Renal pelvis (tissue), 12 donors: ENCODE measurements at places on chromosomes 16 and 17. TPM values are rescaled to one million over a fixed set of nuclear protein-coding genes. Genes with fewer than 3 reads are reported as not detected.
A peak's percentile ranks its signal among the peaks of the same experiment; 100 is the strongest.

AURKB gene
- 31.9 TPM for polyA plus RNA-seq

CACNG3 gene
- not detected for polyA plus RNA-seq

CTF1 gene
- polyA plus RNA-seq: 7.5 TPM

MT1M gene
- not detected for polyA plus RNA-seq

TMEM238L gene
- 3.3 TPM for polyA plus RNA-seq

CIBAR2 gene
- 0.36 TPM for polyA plus RNA-seq

SCARF1 gene
- 9.9 TPM for polyA plus RNA-seq

PHKB gene
- polyA plus RNA-seq: 65.9 TPM

OSGIN1 gene
- polyA plus RNA-seq: 1.0 TPM

ASGR1 gene
- 8.1 TPM for polyA plus RNA-seq

CA10 gene
- 12.0 TPM for polyA plus RNA-seq

TPSB2 gene
- 0.19 TPM for polyA plus RNA-seq

TERB1 gene
- 0.18 TPM for polyA plus RNA-seq

OTOP2 gene
- not detected for polyA plus RNA-seq

GRCh38 chr17:44348234-44348987 is 3.3 kb downstream of the GRN start:
- no peak for DNase-seq

- no peak for DNase-seq
Measured at GRCh38 chr16:10519929-10520868, 60.2 kb downstream of the EMP2 start.

GRCh38 chr16:20897253-20897897 is 2.8 kb downstream of the DCUN1D3 start:
- no peak for DNase-seq

DNA sequence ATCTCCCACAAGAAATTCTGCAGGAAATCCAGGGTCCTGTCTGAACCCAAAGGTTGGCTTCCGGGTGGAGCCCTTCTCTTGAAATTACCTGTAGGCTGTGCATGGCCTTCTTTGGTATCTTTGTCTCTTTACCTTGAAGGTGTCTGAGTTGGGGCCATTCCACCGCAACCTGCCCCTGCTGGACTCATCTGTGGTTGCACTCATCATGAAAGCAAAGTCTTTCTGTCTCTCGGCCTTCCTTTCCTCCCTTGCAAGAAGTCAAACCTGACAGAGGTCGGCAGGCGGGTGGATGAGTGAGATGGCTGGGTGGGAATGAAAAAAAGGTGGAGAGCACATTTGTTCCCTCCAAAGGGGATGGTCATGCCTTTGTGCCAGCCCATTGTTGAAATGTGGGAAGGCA is 25.1 kb downstream of the SALL1 start:
- no peak for DNase-seq

DNA sequence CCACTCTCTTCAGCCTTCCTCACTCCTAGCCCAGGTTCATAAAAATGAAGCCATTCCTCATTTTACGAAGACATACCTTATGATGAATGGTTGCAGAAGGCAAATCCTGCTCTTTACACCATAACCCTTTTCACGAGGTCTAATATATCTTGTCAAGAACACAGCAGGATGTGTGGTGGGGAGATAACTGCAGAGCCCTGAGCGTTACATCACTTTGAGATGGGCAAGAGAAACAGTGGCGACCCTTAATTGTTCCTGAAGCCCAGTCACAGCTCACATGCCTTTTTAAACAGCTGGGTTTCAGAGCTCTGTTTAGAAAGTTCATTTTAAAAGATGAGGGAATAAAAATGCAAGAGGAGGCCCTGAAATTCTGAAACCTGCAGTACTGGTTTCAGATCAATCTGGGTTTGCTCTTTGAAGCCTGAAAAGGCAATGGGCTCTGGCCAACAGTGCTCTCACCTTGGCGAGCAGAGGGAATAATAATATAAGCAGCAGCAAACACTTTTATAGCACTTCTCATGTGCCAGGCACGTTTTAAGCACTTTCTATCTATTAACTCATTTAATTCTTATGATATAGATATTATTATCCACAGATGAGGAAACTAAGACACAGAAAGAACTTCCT is 2.9 kb downstream of the FAM117A start:
- DNase-seq: no peak

DNA sequence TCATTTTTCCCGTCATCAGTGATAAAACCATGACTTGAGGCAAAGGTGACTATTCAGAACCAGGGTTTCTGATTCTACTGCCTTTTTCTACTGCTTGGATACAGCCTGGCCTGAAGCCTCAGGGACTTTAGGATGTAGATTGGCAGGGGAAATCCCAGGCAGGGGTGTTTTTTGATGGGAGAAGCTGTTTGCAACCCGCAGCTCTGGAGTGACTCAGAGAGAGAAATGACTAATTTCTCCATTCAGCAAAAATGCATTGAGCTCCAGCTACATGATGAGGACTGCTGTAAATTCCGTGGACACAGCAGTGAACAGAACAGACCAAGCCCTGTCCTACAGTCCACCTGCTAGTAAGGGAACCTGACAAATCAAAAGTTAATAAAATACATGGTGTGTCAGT is 560.6 kb downstream of the CDH13 start:
- no peak for DNase-seq

- no peak for DNase-seq
Measured at GRCh38 chr16:55142405-55142804, 181.6 kb upstream of the IRX6 start.

GRCh38 chr17:77926981-77927380 is 31.5 kb upstream of the TNRC6C start:
- DNase-seq: no peak

GRCh38 chr16:6428861-6429260 is 903.8 kb upstream of the RBFOX1 start:
- DNase-seq: no peak

DNA sequence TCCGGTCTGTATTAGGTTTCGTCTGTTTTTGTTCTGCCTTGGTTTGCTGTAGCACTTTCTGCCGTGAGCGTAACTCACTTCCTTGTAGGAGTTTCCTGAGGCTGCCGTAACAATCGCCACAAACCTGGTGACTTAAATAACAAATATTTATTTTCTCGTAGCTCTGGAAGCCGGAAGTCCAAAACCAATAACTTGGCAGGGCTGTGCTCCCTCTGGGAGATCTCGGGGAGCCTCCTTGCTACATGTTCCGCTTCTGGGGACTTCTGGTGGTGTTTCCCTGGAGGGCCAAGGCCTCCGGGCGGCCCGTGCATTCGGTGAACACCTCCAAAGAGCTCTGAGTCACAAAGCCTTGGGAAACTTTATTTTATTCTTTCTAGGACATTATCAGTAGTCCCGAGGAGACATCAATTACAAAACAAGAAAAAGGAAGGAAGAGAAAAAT is 6.8 kb upstream of the WDR45B start:
- no peak for DNase-seq

DNA sequence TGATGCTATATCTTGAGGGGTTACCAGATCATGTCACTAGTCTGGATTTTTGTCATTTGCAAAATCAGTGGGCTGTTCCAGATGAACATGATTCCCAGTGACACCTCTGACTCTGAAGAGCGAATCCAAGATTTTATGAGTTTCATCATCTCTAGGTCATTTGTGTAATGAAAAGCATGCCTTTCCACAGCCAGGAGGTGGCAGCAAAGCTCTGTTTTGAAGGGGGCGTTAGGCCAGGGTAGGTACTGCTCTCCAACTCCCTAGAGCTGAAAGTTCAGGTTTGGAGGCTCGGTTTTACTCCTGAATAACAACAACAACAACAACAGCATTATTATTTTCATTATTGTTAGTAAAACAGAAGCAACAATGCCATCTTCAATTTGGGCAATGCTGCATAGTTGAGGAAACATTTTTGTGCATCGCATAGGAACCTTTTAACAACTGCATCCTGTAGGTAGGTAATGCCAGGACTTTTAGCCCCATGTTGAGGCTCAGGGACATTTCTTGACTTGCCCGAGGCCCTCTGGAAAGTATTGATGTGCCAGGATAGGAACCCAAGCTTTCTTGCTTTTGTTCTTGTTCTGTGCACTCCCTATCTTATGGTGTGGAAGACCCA is 77.0 kb downstream of the MYH13 start:
- DNase-seq: no peak

- no peak for DNase-seq
Measured at GRCh38 chr17:55706808-55707773, 15.6 kb downstream of the TMEM100 start.

- no peak for DNase-seq
Measured at GRCh38 chr17:4204190-4204589, 59.6 kb downstream of the ANKFY1 start.

GRCh38 chr17:16512011-16512410 is 20.0 kb upstream of the LRRC75A start:
- no peak for DNase-seq

GRCh38 chr17:68455901-68456338 is 1.4 kb downstream of the WIPI1 start:
- no peak for DNase-seq

DNA sequence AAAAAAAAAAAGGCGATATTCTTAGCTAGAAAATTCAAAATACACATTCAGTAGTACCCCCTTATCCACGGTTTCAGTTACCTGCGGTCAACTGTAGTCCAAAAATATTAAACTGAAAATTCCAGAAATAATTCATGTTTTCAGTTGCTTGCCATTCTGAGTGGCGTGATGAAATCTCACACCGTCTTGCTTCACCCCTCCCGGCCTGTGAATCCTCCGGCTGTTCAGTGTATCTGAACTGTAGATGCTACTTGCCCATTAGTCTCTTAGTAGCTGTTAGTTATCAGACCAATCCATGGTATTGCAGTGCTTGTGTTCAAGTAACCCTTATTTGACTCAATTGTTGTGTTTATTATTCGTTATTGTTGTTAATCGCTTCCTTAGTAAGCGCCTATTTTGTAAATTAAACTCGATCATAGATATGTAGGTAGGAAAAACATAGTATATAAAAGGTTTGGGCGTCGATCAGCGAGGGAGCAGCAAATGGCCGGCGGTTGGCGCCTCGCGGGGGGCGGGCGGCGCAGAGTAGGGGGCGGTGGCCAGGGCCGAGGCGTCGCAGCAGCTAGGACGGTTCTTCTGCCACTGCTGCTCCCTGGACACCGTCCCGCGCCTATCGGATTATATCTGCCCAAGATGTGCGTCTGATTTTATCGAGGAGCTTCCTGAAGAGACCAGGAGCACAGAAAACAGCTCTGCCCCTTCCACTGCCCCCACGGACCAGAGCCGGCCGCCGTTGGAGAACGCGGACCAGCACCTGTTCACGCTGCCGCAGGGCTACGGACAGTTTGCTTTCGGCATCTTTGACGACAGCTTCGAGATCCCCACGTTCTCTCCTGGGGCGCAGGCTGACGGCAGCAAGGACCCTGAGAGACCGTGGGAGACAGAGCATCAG is 39.8 kb upstream of the AKAP1 start:
- DNase-seq: no peak

DNA sequence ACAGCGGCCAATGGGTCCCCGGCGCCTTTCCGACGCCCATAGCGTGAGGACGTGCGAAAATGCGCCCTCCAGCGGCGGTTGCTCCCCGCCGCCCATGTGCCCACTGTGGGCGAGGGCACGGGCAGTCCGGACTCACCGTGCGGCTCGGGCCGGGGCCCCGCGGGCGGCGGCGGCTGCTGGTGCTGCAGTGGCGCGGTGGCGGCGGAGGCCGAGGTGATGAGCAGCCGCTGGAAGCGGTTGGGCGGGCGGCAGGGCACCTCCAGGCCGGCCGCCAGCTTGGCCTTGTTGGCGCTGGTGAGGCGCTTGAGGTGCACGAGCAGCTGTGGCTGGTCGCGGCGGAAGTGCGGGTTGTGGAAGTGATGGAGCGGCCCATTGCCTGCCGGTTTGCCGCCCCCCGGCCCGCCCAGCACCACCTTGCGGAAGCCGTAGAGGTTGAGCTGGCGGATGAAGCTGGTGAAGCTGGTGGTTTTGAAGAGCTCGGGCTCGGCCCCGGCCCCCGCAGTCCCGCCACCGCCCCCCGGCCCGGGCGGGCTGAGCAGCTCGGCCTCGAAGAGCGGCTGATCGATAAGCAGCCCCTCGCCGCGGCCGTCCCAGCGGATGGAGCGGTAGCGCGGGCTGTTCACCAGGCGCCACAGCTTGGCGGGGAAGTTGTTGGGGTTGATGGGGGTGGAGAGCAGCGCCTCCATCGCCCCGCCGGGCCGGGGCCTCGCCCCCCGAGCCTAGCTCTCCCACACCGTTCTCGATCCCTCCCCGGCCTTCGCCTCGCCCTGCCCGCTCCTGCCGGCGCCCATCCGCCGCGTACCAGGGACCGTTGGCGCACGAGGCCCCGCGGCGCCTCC is at the start of gene HSF5:
Gene HSF5, minus strand, starts transcription at position 820 of the 839 bp plus-strand sequence. Its CDS starts 134 bp downstream, at position 686.
- DNase-seq: peak; percentile 43

GRCh38 chr16:86281421-86281820 is 228.9 kb upstream of the FOXF1 start:
- DNase-seq: no peak

- no peak for DNase-seq
Measured at GRCh38 chr17:66807182-66807581, 27.7 kb upstream of the CACNG5 start.

GRCh38 chr16:79871906-79872305 is 271.4 kb upstream of the MAF start:
- DNase-seq: peak; percentile 8

DNA sequence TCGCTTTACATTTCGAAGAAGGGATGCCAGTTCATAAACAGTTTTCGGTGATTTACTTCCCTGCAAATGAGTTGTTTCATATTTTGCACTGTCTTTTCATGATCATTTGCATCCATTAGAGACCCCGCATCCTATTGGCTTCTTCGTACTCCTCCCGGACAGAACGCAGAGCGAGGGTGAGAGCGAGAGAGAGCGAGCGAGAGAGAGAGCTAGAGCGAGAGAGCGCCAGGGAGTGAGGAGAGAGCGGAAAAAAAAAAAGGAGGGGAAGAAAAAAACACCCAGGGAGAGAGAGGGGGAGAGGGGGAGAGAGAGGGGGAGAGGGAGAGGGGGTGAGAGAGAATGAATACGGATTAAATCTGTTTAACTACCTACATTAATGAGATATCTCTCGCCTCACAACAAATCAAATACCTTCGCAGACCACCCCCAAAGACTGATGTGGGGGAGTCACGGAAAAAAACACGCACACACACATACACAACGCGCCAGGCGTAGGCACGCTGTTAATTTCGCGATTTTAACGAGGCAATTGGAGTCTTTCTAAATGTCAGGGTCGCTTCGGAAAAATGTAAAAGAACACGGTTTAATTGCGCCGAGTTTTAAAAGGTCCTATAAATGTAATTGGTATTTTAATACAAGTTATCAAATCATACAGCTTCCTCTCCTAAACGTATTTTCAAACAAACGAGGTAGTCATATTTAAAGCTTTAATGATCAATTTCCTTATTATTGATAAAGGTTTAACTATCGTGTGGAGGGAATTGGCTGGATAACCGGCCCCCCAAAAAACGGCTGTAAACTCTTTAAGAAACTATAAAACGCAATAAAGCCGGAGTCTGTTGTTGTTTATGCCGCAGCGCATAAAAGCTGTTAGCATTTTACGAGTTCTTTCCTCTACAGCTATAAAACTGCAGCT is at the start of gene HOXB8:
Gene HOXB8, minus strand, starts transcription at position 246 of the 916 bp plus-strand sequence. CDS start 588 bp downstream, outside the sequence.
- no peak for DNase-seq

- DNase-seq: no peak
Measured at GRCh38 chr16:30820952-30821421, 34.0 kb upstream of the ZNF629 start.

DNA sequence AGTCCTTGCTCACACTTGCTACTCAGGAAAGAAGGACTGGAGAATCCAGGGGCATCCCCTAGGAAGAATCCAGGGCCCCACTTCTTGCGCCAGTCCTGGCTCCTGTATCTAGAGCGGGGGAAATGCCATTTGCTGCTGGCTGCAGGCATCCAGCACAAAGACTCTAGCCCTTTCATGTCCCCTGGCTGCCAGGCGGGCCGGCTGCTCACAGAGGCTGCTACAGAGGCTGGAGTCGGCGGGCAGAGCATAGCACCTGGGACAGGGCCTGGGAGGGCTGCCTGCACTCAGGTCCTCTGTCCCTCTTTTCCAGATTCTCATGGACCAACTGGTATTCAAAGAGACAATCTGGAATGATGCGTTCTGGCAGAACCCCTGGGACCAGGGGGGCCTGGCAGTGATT is 13.8 kb downstream of the SMIM5 start:
- DNase-seq: no peak

GRCh38 chr17:37494401-37494831 is 4.7 kb downstream of the DUSP14 start:
- DNase-seq: no peak
